Renal pelvis (tissue), 12 donors: ENCODE measurements at places on chromosomes 5 and 9.

GRCh38 chr5:74556631-74557595 lies 83.6 kb downstream of the ENC1 start:
- no peak for DNase-seq

- DNase-seq, result no peak
These were observed 82.3 kb downstream of the RAI14 start for GRCh38 chr5:34738381-34738780.

DNA sequence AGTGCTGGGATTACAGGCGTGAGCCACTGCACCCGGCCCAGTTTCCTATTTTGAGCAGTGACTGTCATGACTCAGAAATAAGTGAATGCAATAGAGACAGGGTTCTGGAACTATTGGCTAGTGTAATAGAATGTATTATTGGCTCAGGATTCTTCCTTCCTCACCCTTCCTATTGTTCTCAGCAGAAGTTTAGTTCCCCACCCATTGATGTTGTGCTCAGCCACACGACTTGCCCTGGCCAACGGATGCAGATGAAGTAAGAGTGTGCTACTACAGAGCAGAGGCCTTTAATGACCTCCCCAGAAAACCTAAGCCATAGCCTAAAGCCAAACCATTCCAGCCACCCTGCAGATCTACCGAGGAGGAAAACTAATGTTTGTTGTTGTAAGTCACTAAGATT lies 287.9 kb downstream of the AGTPBP1 start:
- no peak for DNase-seq

DNA sequence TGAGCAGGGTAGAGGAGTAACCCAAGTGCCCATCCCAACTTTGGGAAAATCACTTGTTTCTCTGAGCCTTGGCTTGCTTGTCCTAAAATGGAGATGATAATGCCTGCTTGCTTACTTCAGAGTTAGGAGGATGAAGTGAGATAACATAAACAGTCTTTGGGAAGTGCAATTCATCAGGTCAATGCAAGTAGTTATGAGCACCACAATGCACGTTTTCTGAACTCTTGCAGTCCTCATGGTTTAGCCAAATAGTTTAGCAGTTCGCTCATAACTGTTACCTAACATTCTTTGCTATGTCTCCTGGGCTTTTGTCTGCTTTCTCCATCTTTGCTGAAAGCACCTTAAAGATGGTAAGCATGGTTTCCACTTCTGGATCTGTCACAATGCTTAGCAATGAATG lies 270.0 kb downstream of the ADAMTSL1 start:
- DNase-seq, result no peak

DNA sequence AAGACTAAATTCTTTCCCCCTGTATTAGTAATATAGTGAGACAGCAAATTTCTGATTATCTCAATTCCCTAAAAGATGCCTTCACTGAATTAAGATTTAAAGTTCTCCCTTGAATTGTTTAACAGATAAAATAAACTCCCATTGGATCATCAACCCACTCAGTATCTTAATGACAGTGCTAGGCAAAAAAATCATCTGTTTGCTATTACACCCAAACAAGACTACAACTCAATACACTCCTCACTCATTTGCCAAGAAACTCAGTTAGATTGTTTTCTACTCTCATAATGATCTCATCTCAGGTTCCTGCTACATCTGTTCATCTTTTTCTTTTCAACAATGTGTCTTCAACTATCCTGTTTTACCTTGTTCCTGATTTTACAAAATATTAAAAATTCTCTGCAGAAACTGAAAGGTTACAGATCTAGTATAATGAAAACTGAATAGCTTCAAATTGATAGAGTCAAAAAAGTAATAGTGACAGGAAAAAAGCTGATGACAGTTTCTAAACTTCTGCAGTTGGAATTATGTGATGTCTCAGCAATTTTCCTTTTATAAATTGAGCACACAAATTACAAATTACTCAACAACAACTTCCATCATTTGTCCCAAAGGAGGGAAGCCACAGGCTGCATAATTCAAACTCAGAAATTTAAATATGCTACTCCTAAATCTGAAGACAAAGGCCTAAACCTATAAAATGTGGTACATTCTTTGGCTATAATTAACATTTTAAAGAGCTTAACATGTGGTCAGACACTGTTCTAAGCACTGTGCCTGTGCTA lies 39.4 kb downstream of the HOMER1 start:
- no peak for DNase-seq

DNA sequence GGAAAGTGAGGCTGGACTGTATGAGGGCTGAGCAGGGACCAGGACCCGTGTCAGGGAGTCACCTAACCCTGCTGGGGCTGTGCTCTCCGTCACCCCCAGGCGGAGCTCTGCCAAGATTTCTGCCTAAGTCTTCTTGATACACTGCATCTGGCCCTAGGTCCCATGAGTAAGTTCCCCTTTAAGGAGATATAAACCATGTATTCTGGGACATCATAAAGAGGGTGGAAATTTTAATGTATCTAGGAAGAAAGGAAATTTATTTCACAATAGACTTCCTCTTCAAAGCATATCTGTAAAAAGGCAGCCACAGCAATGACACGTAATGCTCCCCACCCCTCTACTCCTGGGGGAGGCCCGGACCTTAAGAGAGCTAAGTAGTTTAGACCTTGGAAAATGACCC lies 183.4 kb downstream of the FBXL7 start:
- peak; percentile 42 for DNase-seq

DNA sequence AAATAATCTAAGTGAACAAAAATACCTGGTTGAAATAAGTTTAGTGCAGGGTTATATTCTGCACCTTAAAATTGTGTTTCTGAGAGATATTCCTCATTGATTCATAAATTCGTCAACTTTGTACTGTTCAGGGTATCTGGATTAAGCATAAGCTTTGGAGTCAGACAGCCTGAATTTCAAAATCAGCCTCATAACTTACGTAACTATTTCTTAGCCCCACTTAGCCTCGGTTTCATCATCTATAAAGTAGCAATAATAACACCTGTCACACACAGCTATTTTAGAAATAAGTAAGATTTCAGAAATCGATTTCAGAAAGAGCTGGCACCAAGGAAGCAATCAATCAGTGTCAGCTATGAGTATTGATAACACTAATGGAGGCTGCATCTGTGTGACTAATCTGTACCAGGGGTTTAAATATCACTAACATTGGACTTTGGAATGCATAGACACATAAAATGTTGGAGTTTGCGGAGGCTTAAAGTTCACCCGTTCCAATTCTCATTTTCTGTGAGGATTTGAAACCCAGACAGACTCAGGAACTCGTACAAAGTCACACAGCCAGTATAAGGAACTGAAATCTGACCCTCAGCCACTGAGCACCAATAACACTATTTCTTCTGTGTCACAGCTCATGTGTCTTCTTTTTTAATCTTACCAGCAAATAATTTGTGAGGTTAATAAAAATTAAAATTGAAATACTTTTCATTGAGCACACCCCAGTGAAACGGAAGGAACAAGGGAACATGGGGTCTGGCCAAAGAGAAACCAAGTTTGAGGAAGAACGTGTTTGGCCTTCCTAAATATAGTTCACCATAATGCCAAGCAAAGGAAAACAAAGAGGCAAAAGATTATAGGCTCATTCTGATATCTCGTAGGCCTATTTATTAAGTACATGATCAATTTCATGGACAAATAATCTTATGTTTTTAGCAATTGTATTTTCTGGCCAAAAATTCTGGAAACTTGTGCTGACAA lies 194.4 kb upstream of the PTGER4 start:
- no peak for DNase-seq

DNA sequence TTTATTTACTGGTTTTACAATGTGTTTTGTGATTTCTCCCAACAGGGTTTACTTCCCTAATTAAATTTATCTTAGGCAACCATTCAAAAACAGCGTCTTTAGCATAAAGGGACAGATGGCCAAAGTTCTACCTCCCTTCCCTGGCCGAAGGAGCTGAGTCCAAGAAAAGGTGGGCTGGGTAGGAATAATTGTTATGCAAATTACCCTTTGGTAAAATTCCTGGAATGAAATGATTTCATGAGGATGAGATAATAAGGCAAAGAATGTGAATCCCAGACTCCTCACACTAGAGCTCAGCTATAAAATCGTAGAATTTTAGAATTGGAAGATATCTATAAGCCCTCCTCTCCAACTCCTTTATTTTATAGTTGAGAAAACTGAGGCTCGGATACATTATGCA lies 119.6 kb downstream of the SGCD start:
- no peak for DNase-seq

DNA sequence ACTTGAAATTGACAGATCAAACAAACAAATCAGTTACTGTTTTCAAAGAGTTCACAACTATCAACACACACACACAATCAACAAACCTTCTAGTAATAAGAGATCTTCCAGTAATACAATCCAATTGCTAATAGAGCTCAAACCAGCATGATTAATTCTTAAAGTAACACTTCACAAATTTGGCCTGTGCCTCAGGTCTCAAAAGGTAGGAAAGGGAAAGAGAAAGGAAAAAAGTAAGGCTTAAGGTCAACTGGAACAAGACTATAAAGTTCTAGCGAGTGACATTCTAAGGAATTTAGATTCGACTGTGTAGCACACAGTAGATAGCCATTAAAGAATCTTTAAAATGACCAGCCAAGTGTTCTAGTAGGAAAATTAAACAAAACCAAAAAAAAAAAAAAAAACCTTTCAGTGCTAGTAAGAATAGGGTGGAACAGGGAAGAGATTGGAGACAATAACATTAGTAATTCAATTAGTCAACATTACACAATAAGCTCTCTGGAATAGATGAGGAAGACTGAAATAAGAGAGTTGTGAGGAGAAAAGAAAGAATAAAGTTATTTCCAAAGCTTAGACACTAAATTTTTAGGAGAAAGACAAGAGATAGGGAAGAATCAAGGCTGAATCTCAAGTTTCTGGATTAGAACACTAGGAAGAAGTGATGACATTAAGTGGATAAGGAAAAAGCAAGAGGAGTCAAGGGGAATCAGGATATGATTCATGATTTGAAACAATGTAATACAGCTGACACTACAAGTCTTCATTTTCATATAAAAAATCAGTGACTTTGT lies 86.1 kb downstream of the FBXL17 start:
- DNase-seq, result no peak

DNA sequence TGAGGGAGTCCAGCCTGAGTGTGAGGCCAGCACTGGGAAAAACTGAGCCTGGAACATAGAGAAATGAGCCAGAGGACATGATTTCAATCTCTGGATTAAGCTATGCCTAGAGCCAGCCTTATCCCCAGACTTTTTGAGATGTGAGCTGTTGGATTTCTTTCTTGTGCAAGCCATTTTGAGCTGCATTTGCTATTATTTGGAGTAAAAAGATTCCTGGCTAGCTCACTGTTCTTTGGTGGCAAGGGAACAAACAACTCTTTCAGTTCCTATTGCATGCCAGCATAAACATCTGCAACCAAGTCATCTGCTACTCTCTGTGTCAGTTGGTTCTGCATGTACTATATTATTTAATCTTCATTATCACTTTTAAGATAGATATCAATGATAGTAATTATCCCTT lies 70.1 kb upstream of the MAN2A1 start:
- no peak for DNase-seq

DNA sequence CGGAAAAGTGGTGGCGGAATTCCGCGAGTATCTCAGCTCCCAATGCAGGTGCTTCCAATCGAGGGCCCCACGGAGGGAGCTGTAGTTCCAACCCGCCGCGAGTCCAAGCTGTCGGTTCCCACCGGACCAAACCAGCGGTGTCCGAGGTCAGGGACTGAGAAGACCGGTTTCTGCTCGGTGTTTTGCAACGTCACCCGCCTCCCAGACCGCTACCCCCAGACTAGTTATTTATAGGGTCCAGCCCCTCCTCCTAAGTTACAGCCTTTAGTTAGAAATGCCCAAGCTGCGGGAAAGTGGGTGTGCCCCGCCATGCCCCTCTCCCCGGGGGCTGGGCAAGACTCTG lies 677 bp upstream of the MYORG start:
- no peak for DNase-seq

DNA sequence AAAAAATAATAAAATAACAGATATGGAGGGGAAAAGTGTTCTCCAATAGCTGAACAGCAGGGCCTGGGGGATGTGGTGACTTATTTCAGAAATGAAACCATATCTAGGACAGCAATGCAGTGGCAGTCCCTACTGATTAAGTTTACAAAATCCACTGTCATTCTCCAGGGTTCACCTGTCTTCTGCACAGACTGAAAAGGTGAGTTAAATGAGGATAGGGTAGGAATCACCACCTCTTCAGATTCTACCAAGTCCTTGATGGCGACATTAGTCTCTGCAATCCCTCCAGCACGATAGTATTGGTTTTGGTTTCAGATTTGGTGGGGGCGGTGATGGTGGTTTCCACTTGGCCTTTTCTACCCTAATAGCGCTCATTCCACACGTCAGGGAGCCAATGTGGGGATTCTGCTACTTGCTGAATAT lies 32.3 kb upstream of the NPM1 start:
- no peak for DNase-seq

DNA sequence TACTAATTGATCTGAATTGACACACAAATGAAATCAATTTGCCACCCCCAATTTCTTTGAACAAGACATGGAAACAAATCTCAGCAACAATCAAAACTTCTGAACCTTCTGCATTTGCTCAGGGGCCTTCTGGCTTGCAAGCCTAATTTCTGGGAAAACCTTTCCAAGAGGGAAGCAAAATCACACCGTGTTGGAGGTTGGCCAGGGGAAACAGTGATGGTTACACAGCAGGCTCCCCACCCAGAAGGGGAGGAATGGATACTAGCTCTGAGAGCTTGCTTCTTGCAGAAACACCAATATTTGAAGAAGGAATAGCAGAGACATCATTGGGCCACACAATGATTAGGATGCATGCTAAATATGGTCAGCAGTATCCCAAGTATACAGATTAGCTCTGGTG lies 488.6 kb upstream of the TRPC7 start:
- no peak for DNase-seq

GRCh38 chr5:136629125-136629792 lies 263.9 kb upstream of the TRPC7 start:
- peak; percentile 17 for DNase-seq

GRCh38 chr9:105038051-105038450 lies 110.1 kb upstream of the ABCA1 start:
- no peak for DNase-seq

DNA sequence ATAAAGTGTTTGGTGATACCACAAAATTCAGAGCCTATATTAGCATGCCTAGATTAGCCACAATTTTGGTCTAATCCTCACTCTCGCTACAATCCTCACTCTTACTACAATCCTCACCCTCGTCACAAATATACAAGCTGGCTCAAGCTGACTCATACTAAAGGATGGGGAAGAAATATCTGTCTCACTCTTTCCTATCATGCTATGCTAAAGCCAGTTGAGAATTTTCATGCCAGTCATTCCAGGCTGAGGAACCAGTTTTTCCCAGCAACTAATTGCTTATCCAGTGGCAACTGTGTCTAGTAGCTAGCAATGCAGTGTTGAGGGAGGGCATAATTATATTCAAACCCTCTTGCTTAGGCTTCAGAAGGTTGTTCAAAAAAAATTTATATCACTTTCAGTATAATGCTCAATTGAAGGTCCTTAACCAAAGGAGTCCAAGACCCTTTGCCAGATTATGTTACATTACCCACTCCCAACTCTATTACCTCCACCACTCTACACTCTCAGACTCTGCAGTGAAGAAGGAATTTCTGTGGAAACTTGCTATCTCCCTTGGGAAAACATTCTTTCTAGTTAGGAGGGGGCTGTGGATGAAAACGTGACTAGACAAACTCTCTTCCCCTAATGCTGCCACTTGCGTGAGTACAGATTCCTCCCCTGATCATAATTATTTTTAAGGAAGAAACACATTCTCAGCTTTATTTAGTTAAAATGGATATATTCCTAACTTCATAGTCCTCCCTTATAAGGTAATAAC lies 810.3 kb upstream of the ACO1 start:
- no peak for DNase-seq
